ENCODE measurements at places on chromosomes 1 and 21.

DNA sequence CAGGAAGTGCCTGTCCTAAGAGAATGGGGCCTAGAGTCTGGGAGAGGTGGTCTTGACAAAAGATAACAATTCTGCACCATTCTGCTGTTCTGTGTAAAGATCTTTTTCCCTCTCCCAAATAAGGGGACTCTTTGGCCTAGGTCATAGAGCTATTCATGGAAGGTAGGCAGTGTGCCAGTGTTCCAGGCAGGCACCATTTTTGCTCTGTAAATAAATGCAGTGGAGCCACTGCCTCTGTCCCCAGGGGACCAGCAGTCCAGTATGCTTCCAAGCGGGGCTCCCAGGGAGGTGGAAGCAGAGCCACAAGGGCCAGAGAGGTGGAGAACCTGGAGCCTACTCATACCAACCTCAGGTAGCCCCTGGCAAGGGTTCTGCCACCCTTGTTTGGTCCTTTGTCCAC is 25.9 kb downstream of the KCNA2 start:
- no peak for DNase-seq

GRCh38 chr1:90713741-90714509 is 3.2 kb downstream of the BARHL2 start:
- no peak for DNase-seq

DNA sequence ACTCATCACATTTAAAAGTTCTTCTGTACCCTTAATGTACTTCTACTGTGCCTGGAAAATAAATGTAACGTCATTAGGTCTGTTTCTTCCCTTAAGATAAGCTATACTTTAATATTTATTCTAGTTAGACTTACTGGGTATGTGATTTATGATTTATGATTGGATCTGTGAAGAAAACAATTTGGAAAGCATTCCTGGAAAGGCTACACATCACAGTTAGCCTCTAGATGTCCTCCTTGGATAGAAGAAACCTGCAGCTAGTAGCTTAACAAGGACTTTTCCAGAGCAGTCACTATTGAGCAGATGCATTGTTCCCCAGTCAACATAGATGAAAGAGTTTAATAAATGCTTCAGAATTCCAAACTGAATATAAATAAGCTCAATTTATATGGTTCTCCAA is 22.2 kb upstream of the ABL2 start:
- DNase-seq = no peak

DNA sequence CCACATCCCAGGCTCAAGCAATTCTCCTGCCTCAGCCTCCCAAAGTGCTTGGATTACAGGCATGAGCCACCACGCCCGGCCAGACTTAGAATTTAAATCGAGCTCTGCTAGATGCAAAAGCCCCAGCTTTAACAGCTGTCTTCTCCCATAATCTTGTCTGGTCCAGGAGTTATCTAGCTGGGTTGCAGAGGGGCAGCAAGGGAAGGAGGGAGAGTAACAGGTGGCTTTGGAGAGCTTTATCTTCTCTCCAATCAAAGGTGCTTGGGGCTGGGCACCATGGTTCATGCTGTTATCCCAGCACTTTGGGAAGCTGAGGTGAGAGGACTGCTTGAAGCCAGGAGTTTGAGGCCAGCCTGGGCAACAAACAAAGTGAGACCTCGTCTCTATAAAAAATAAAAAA is 3.9 kb downstream of the RHBG start:
- no peak for DNase-seq

Measured in memory B cell (primary cell).